ENCODE measurements at places on chromosomes 7 and 10.

DNA sequence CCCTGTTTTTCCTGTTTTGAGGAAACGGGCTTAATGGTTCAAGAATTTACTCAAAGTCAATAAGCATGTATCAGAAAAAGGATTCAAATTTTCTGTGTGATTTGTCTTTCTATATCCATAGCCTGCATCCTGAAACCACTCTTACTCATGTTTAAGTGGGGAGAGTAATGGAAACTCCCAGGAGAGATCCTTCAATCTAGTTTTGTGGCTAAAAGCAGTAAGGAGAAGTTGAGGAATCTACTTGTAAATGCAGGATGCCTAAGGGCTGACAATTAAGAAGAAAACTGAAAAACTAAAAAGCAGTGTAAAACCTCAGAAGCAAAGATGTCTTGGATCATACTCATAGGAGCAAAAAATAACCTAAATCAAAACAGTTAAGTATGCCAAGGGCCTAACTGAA is 68.1 kb upstream of the GRID1 start:
- no peak for DNase-seq

DNA sequence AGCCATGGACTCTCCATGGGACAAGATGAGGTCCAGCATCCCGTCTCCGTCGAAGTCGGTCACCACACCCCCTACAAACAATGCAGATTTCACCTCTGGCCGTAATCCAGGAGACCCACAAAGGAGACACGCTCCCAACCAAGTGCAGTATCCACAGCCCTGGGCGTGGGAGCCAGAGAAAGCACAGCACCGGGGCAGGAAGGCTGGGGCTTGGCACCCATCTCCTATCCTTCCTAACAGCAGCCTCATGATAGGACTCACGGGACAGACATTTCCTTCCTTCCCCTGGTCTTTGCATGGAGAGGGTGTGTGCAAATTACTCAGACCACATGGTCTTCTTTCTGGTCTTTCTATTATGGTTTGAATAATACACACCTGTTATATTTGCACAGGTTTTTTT is 46.3 kb downstream of the GOLGA7B start:
- no peak for DNase-seq

GRCh38 chr7:42014625-42015618 is 222.1 kb downstream of the GLI3 start:
- DNase-seq = no peak

GRCh38 chr10:8130973-8131911 is 76.8 kb downstream of the GATA3 start:
- DNase-seq = no peak

DNA sequence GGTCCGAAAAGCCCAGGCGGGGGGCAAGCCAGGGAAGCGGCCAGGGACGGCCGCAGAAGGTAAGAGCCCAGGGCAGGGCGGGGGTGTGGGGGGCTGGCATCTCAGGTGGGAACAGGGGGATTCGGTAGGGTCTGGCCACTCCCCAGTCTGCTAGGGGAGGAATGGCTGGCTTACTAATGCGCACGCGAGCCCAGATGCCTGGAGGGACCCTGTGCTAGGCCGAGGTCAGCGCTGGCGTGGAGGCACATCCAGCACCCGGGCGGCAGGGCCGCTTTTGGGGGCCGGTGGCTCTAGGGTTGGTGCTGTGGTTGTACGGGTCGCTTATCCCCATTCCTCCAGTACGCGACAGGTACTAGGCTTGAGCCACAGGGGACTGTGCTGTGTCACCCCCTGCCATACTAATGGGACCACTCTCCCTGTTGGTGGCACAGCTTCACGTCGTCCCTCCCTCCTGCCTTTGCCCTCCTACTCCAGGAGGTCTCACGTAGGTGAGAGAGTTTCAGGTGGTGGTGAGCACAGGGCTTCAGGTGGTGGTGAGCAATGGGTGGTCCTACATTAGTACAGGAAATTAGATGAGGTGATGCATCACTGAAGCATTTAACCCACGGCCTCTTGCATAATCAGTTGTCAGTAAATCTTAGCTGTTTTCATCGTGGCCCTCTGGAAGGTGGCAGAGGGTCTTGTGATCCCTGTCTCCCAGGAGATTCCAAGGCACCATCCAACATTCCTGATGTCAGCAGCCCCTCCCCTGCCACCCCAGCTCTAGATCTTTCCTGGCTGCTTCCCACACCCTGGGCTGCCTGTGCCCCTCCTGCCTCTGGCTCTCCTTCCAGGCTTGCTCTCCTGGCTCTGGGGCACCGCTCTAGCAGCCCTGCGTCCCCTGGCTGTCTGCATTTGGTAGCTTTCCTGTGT is 971 bp downstream of the AEBP1 start:
- DNase-seq = no peak

DNA sequence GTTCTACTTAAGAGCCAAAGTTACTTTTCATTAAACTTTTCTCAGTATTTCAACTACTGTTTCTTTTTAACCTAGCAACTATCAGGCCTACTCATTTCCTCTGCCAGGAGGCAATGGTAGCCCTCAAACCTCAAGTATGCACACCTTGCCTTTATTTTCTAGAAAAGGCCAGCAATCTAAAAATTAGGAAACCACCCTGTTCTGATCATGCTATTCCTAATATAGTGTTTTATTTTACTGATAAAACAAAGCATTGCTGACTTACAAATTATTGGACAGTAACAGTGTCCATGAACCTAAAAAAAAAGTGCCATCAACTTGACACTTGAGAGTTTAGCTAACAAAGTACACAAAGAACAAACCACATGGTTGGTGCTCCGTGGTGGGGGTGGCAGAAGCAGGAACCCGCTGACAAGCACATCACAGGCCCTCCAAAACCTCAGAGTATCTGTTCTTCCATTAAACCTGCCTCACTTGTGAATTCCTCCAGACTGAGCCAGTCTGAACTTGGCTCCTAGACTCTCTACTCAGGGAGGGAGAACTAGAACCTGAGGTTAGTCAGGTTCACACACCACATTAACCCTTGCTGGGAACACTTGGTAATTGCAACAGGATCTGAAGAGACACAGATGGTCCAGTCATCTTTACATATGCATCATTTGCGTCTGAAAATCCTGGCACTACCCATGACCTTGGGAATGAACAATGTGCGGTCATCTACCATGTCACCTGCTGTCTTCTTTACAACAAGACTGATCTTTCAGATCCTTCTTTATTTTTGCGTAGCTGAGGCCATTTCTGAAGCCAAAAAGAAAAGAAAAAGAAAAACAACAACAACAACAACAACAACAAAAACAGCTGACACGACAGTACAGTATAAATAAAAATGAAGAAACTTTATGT is 31.9 kb downstream of the PIP4K2A start:
- DNase-seq = no peak

DNA sequence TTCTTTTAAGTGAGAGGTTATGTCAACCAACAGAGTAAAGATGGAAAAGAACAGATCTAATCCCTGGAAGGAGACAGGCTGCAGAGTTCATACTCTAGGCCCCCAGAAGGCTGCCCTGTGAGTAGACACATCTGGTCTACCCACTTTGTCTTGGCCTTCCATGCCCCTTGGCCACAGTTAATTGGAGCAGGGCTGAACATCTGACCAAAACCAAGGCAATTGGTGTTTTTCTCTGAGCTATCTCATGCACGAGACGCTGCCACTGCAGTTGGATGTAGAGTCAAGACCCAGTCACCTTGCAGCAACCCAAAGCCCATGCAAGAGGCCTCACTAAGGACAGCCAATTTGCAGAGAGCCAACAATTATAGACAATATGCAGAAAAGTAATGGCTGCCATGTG is 9.0 kb downstream of the MYOF start:
- no peak for DNase-seq

GRCh38 chr7:150863946-150864345 is 11.6 kb downstream of the AOC1 start:
- no peak for DNase-seq

GRCh38 chr7:100492738-100493475 is 9.2 kb downstream of the NYAP1 start:
- no peak for DNase-seq

DNA sequence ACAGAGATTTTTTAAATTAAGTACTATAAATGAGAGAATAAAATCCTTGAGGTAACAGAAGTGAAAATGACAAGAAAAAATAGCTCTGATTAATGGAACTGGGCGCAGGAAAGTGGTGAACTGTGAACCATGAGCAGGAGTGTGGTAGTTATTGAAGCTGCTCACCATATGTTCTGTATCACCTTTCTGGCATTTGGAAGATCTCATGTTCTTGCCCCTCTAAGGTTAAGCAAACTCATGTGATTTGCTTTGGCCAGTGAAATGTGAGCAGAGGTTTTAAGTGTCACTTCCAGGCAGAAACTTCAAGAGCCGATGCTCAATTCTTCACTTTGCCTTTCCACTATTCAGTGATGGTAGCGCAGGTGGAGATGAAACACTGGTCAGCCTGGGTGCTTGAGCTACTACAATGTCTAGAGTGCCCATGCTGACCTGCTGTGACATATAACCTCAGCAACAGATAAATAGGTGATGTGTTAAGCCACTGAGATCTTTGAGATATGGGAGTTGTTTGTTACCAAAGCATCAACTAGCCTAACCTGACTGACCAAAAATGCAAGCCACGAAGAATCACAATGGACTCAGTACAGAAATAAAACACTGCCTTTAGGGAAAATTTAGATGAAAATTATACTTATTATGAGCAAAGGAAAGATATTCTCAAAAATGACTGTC is 18.4 kb downstream of the MTPAP start:
- no peak for DNase-seq

DNA sequence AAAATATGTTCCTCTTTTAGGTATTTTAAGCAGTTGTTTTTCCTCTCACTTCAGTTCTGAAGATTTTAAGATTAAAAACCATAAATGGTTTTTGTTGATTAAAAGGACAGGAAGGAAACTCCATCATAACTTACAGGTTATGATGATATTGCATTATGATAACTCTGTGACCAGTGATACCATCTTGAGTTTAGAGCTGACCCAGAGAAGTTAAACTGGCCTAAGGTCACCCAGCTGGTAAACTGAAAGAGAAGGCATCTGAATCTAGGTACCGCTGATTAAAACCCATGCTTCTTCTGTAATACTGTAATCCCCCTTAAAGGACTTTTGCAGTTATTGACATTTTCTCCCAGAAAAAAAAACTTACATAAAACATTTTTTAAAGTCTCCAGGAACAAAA is 29.6 kb downstream of the LOXL4 start:
- no peak for DNase-seq

- DNase-seq = no peak
Measured at GRCh38 chr10:78981970-78982281, 86.8 kb upstream of the ZMIZ1 start.

- no peak for DNase-seq
Measured at GRCh38 chr10:111347386-111348013, 270.7 kb downstream of the ADRA2A start.

- DNase-seq = peak; percentile 40
Measured at GRCh38 chr7:149310113-149310836, 48.3 kb downstream of the ZNF783 start.

DNA sequence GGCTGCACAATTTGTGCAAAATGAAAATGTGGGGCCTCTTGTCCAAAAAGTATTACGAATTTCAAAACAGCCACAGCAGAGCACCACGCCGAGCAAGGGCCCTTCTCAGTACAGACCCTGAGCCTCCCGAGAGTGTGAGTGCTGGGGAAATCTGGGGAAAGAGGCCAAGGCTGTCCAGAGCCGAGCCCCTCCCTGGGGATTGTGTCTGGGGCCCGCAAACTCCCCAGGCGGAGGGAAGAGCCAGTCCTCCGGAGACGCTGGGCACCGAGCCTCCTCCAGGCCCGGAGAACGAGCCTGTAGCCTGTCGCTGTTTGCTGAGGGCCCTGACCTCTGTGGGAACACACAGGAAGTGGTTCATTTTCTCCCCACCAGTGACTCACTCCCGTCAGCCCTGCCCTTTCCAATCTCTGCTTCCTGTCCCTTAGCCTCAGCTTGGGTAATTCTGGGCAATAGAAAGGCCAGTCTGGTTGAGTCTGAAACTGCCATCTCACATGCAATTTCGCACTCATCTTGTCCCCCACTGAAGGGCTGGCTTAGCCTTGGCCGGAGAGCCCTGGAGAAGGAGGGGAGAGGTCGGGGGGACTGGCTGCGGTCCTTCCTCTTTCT is 19.5 kb upstream of the GNA12 start:
- DNase-seq = peak; percentile 75

GRCh38 chr10:70331486-70332268 is 47.9 kb upstream of the NPFFR1 start:
- DNase-seq = peak; percentile 89

DNA sequence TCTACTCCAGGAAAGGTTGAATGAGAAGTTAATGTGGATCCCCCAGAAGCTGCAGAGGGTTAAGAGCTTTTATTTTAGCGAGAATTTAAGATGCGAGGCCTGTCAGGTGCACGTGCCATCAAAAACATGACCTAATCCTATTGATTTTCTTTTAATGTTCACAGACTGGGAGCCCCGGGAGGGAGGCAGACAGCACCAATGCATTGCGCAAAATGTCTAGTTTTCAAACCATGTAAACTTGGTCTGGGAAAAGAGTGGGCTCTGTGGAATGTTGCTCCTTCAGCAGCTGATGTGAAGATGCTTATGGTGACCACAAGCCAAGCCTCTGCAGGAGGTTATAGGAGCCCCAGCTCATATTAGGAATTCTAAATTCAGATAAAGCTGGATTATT is 172.0 kb upstream of the ITGB1 start:
- DNase-seq = peak; percentile 86

- DNase-seq = no peak
Measured at GRCh38 chr7:141262101-141263090, 188.5 kb downstream of the TMEM178B start.

DNA sequence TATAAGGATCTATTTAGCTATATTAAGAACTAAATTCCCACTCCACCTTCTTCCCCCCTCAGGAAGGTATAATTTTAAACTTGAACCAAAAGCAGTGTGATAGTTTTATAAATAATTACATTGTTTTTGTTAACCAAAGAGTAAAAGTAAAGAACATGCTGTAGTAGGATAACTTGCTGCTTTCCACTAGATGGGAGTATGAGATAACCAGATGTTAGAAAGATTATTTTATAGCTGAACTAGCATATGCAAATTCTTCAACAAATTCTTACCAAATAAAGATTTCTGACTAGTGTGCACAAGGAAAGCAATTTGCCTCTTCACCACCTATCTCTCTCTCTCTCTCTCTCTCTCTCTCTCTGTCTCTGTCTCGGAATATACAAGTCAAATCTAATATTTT is 31.8 kb downstream of the TES start:
- DNase-seq = no peak

- DNase-seq = no peak
Measured at GRCh38 chr7:36137258-36137657, 15.8 kb upstream of the EEPD1 start.

- no peak for DNase-seq
Measured at GRCh38 chr7:4683043-4683883, 1.2 kb downstream of the FOXK1 start.

DNA sequence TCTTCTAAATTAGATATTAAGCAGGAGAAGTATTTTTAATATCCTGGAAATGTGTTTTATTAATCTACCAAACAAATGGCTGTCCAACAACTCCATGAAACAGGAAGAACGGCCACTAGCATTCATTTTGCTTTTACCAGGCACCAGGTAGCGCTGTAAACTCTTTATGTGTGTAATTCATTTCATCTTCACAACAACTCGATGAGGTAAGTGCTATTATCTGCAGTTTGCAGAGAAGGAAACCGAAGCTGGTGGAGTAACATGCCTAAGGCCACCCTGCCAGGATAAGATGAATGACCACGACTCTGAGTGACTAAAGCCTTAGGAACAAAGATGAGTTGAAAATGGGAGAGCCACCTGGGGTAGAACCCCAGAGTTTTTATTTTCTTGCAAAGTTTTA is 101.2 kb downstream of the KIAA1217 start:
- DNase-seq = no peak

All from fibroblast of skin of left quadriceps (primary cell).